ENCODE measurements at places on chromosomes 1 and 21.
A peak's percentile ranks its signal among the peaks of the same experiment; 100 is the strongest.

- DNase-seq, result no peak
- no peak overlapping the region for H3K27ac ChIP-seq
- no peaks in the 10 kb centered on the region for H3K4me1 ChIP-seq
Observed at GRCh38 chr1:51276286-51276685, 40.2 kb downstream of the RNF11 start.

GRCh38 chr1:243416495-243416894 lies 160.7 kb downstream of the SDCCAG8 start:
- H3K4me1 ChIP-seq, result peaks cover 3% of the 10 kb centered on the region
- H3K4me3 ChIP-seq, result no peak overlapping the region
- H3K27ac ChIP-seq, result no peak overlapping the region
- no peaks in the 10 kb centered on the region for H3K36me3 ChIP-seq
- no peaks in the 10 kb centered on the region for H3K27me3 ChIP-seq
- DNase-seq, result no peak

DNA sequence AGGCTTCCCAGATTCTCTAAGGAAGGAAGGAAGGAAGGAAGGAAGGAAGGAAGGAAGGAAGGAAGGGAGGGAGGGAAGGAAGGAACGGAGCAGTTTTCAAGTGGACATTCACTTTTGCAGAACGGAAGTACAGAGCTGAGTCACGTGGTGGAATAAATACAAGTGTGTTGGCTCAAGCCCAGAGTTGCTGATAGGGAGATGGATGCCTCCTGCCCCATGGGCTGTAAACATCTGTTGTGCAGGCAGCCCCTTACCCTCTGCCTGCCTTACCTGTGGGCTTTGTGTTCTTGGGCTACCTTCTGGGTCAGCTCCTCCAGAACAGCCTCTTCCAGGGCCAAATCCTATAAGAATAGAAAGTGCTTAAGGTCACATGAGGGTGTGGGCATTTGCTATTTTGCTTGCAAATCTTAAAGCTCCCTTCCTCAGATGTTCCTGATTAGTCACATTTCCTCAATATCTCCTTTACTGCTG lies 121.7 kb downstream of the SMYD2 start:
- H3K4me3 ChIP-seq, result no peak overlapping the region
- peaks cover 53% of the 10 kb centered on the region for H3K36me3 ChIP-seq
- no peak overlapping the region for H3K27ac ChIP-seq
- H3K4me1 ChIP-seq, result peaks cover 8% of the 10 kb centered on the region
- H3K27me3 ChIP-seq, result no peaks in the 10 kb centered on the region

- H3K27me3 ChIP-seq, result no peaks in the 10 kb centered on the region
- H3K27ac ChIP-seq, result no peak overlapping the region
- H3K36me3 ChIP-seq, result no peaks in the 10 kb centered on the region
- peaks cover 3% of the 10 kb centered on the region for H3K4me1 ChIP-seq
- DNase-seq, result no peak
Observed at GRCh38 chr1:25064465-25065240, 134.6 kb upstream of the RUNX3 start.

- no peak for DNase-seq
- H3K36me3 ChIP-seq, result no peaks in the 10 kb centered on the region
- H3K27ac ChIP-seq, result no peak overlapping the region
- H3K4me1 ChIP-seq, result no peaks in the 10 kb centered on the region
Observed at GRCh38 chr1:224700918-224701531, 84.9 kb downstream of the CNIH3 start.

DNA sequence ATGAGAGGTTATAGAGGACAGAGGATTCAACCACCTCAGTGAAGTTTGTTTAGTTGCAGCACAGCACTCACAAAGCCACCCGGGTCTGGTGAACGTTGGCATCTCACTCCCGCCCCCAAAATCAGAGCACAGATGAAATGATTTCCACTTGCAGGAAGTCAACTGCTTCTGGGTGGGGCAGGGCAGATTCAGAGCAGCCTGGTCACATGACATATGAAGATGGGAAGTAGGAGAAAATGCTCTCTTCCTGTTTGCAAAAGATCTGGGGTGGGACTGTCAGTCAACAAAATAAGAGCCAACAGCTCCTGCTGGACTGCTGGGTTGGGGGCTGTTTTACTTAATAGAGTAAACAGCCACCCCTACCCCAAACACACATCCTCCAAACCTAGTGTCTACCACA lies 43.2 kb downstream of the LRRC71 start:
- no peak overlapping the region for H3K4me3 ChIP-seq
- no peaks in the 10 kb centered on the region for H3K4me1 ChIP-seq
- H3K27ac ChIP-seq, result no peak overlapping the region
- no peak for DNase-seq
- no peaks in the 10 kb centered on the region for H3K27me3 ChIP-seq
- H3K36me3 ChIP-seq, result peaks cover 99% of the 10 kb centered on the region

GRCh38 chr1:83998498-83999315 lies at the start of gene TTLL7:
TTLL7 (minus strand) TSS chr1:83999132; CDS start chr1:83952211, 46,921 bp downstream.
- peaks cover 30% of the 10 kb centered on the region for H3K4me1 ChIP-seq
- DNase-seq, result peak; percentile 1
- H3K4me3 ChIP-seq, result peak within 1 kb of the TSS; percentile 75
- H3K27me3 ChIP-seq, result no peaks in the 10 kb centered on the region
- H3K36me3 ChIP-seq, result no peaks in the 10 kb centered on the region

DNA sequence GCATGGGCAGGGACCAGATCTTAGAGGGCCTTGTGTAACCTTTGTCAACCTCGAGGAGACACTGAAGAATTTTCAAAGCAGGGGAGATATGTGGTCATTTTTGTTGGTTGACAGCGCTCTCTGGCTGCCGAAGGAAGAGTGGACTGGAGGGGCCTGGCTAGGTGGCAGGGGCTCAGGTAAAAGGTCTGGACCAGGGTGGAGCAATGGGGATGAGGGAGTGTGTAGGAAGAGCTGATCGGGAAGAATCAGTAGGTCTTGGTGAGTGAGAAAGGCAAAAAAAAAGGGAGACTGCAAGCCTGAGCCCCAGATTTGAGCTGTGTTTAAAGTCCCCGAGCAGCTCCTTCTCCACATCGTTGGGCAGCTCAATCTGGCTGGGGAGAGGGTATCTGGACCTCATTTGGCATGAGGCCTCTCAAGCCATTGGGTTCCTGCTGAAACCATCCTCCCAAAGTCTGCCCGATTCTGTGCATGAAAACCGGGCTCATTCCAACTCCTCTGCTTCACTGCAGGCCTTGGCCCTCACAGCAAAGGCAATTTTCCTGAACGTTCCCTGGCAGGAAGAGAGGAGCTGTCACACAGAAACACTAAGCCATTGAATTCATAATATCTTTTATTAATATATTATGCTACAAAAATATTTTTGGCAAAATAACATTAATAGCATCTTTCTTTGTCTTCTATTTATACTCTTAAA lies 237.1 kb downstream of the TRABD2B start:
- H3K4me3 ChIP-seq, result no peak overlapping the region
- H3K27me3 ChIP-seq, result no peaks in the 10 kb centered on the region
- DNase-seq, result no peak
- no peaks in the 10 kb centered on the region for H3K36me3 ChIP-seq

DNA sequence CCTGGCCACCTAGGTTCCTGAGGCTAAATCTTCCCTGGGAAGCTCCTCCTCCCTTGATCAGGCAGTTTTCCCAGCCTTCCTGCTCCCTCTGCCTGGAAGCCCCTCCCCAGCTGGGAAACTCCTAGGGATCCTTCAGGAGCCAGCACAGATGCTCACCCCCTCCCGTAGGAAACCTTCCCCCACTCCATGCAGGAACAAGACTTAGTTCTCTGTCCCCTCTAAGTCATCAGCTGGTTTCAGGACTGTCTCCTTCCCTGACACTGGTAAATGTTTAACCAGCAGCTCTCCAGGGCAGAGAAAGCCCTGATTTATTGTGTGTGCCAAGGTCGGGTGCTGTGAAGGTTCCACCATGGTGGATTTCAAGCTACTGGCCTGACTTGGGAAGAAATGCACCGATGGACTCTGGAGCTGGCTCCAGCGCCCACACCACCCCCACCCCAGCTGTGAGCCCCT lies 25.0 kb downstream of the TTC39A start:
- no peak overlapping the region for H3K27ac ChIP-seq
- H3K4me1 ChIP-seq, result peaks cover 10% of the 10 kb centered on the region
- H3K36me3 ChIP-seq, result no peaks in the 10 kb centered on the region
- no peaks in the 10 kb centered on the region for H3K27me3 ChIP-seq

DNA sequence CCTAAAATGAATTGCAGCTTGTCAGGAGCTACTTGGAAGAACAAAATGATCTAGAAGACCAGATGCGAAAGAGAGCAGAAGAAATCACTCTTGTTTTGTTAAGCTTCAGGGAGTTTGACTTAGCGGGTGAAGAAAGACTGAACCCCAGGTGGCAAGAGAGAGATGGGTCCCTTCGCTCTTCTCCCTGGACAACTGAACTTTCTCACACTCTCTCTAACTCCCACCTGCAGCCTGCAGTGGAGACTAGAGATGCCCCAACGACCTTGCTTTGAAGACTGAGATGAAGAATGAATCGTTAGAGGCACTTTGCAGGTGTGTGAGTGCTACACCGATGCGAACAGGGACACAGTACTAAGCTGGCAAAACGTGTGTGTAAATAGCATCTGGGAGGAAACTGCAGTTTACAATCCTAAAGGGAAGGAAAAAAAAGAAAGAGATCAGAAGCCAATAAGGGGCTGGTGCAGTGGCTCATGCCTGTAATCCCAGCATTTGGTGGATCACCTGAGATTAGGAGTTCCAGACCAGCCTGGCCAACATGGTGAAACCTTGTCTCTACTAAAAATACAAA lies 64.5 kb upstream of the LYST start:
- H3K27me3 ChIP-seq, result no peaks in the 10 kb centered on the region
- H3K4me1 ChIP-seq, result peaks cover 28% of the 10 kb centered on the region
- no peak overlapping the region for H3K4me3 ChIP-seq
- H3K27ac ChIP-seq, result no peak overlapping the region
- no peaks in the 10 kb centered on the region for H3K36me3 ChIP-seq

GRCh38 chr1:29500651-29501050 lies 264.3 kb downstream of the PTPRU start:
- H3K27ac ChIP-seq, result no peak overlapping the region
- no peaks in the 10 kb centered on the region for H3K4me1 ChIP-seq
- H3K4me3 ChIP-seq, result no peak overlapping the region
- H3K27me3 ChIP-seq, result peaks cover 52% of the 10 kb centered on the region
- no peak for DNase-seq

GRCh38 chr1:13809461-13810159 lies 109.6 kb downstream of the PRDM2 start:
- no peak overlapping the region for H3K27ac ChIP-seq
- no peak overlapping the region for H3K4me3 ChIP-seq
- no peaks in the 10 kb centered on the region for H3K27me3 ChIP-seq
- no peaks in the 10 kb centered on the region for H3K36me3 ChIP-seq
- peaks cover 52% of the 10 kb centered on the region for H3K4me1 ChIP-seq

DNA sequence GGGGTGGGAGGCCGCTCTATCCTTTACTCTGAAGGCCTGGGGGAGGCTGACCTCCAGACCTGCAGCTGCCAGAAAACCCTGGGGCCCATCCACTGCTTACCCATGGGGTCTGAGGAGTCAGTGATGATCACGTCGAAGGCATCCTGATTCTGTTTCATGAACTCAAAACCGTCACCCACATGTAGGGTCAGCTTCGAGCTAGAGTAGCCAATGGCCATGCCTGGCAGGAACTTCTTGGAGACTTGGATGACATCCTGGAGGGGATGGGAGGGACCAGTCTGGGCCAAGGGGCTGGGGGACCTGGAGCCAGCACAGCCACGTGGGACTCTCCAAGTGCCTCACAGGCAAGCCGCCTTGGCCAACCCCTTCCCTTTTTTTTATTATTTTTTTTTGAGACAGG lies 3.3 kb downstream of the SRM start:
- no peak overlapping the region for H3K4me3 ChIP-seq
- DNase-seq, result no peak
- H3K36me3 ChIP-seq, result peaks cover 45% of the 10 kb centered on the region
- H3K27ac ChIP-seq, result no peak overlapping the region
- H3K27me3 ChIP-seq, result no peaks in the 10 kb centered on the region
- H3K4me1 ChIP-seq, result peaks cover 54% of the 10 kb centered on the region

GRCh38 chr1:92975551-92976232 lies 14.4 kb upstream of the DIPK1A start:
- H3K27me3 ChIP-seq, result no peaks in the 10 kb centered on the region
- H3K27ac ChIP-seq, result no peak overlapping the region
- no peak for DNase-seq
- H3K4me3 ChIP-seq, result no peak overlapping the region
- H3K4me1 ChIP-seq, result peaks cover 8% of the 10 kb centered on the region

DNA sequence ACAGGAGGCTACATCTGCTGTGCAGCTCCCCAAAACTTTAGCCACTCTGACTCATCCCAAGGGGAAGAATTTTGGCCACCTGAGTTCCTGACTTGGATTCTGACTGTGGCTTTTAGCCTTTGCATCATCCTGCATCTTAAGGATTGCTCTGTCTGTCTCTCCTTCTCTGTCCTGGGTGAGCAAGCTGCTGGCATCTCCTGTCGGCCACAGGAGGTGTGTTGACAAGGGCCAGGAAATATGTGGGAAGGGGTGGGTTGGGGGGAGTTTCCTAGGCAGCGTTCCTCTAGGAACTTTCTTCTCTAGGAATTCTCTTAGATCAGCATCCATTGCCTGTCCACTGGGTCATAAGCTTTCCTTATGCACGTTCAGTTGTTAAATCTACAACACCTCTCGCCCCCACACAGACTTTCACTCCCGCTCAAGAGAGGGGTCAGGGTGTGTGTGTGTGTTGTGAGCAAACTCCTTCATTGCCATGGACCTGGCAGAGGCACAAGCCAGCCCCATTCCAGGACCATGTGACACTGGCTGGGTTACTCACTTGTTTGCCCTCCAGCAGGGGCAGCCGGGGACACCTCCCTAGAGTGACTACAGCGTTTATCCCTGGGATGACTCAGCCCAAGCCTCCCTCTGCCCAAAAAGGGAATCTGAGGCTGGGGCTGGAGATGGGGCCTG lies 145.0 kb upstream of the DUSP10 start:
- no peaks in the 10 kb centered on the region for H3K27me3 ChIP-seq
- no peak overlapping the region for H3K4me3 ChIP-seq
- no peak overlapping the region for H3K27ac ChIP-seq
- no peaks in the 10 kb centered on the region for H3K36me3 ChIP-seq
